ENCODE measurements at places on chromosomes 2 and 18.

GRCh38 chr2:228446734-228447133, 265.2 kb upstream of the SPHKAP start:
- no peak for DNase-seq

- no peak for DNase-seq
Observed at GRCh38 chr18:43760010-43760409, 482.7 kb upstream of the SYT4 start.

- DNase-seq = no peak
Observed at GRCh38 chr2:209556354-209556961, 132.6 kb downstream of the MAP2 start.

DNA sequence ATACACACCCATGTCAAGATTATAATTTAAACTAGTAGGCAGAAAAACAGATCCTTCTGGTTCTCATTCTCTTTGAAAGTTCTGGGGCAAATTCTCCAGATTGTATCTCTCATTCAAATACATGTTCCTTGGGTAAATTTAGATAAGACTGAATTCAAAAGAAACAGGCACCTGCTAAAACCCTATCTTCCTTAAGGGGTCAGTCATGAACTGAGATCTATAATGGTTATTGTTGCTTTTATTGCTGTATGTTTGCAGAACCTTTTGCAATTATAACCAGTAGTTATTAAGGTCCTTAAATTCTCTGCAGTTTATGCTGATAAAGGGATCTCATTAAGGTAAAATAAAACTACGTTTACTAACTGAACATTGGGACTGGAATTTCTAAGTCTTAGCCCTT, 83.5 kb downstream of the MYO5B start:
- no peak for DNase-seq

DNA sequence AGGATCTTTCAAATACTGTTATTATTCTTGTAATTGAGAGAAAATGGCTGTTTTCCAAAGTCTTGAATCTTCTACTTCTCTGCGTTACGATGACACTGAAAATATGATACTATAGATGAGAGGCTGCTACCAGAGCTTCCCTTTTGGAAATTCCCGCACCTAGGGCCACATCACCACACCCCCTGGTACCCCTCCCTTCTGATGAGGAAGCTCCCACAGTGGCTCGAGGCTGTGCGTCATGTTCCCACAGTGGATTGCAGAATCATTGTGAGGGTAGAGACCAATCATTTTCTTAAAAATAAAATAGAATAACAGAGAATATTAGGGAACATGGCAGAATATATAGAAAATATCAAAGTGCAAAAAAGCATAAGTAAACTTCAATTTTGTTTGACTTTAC, 268.9 kb upstream of the SMIM21 start:
- no peak for DNase-seq

GRCh38 chr2:46803911-46804670, 111.5 kb downstream of the MCFD2 start:
- DNase-seq = no peak

- DNase-seq = no peak
Observed at GRCh38 chr2:85583667-85584353, 421 bp upstream of the VAMP5 start.
